ENCODE measurements at places on chromosomes 5 and 9.

GRCh38 chr9:126222835-126223431 lies 103.7 kb upstream of the MVB12B start:
- DNase-seq = no peak

- no peak for DNase-seq
These were observed 197.0 kb downstream of the SYK start for GRCh38 chr9:90998573-90998972.

GRCh38 chr5:172303572-172304335 lies 20.2 kb upstream of the UBTD2 start:
- no peak for DNase-seq

GRCh38 chr5:58816181-58816731 lies 233.4 kb downstream of the RAB3C start:
- DNase-seq = no peak

DNA sequence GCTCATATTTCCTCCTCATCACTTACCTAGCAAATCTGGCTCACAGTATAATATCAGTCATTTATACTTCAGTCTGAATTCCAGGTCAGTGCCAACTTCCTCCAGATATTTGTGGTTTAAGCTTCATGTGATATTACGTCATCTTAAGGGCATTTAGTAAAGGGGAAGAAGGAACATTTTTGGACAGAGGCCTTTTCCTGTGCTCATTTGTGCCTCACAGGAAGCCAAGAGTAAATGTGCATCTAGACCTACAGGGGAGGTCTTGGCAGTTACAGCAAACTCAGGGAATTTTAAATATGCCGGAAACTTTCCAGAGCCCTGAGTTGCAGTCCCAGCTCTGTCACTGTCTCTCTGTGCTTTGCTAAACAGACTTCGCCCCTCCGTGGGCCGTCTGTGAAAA lies 12.3 kb upstream of the KCNIP1 start:
- DNase-seq = no peak

All from left kidney (tissue), 8 donors.